ENCODE measurements at places on chromosomes 2 and 18. TPM values are rescaled to one million over a fixed set of nuclear protein-coding genes. Genes with fewer than 3 reads are reported as not detected.
A peak's percentile ranks its signal among the peaks of the same experiment; 100 is the strongest.

GRCh38 chr18:79916546-79917168 is 34.8 kb downstream of the SLC66A2 start:
- H3K27ac ChIP-seq = no peak overlapping the region
- DNase-seq = no peak
- no peaks in the 10 kb centered on the region for H3K27me3 ChIP-seq
- peaks cover 23% of the 10 kb centered on the region for H3K4me1 ChIP-seq
- H3K36me3 ChIP-seq = peaks cover 17% of the 10 kb centered on the region

DNA sequence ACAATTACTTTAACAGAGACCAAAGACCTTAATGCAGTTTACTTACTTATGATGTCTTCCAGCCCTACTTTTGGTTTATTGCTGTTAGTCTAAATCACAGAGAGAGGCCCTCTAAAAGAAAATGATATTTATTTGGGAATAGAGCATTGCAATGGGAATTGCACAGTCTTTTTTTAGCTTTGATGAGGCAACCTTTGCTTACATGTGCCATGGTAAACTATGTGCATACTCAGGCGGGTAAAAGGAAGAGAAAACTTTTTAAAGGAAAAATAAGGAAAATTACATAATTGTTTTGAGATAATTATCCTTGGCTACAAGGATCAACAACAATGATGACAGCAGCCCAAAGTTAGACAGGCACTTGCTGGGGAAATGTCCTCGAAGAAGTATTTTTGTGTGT is 78.6 kb downstream of the EFEMP1 start:
- no peak for DNase-seq
- no peak overlapping the region for H3K27ac ChIP-seq
- H3K4me1 ChIP-seq = no peaks in the 10 kb centered on the region
- no peaks in the 10 kb centered on the region for H3K36me3 ChIP-seq
- no peaks in the 10 kb centered on the region for H3K27me3 ChIP-seq

- H3K27ac ChIP-seq = no peak overlapping the region
- H3K4me1 ChIP-seq = no peaks in the 10 kb centered on the region
- H3K27me3 ChIP-seq = no peaks in the 10 kb centered on the region
- DNase-seq = no peak
- H3K36me3 ChIP-seq = no peaks in the 10 kb centered on the region
- H3K4me3 ChIP-seq = no peak overlapping the region
These were observed 41.6 kb downstream of the LYPD6B start for GRCh38 chr2:149080099-149080498.

DNA sequence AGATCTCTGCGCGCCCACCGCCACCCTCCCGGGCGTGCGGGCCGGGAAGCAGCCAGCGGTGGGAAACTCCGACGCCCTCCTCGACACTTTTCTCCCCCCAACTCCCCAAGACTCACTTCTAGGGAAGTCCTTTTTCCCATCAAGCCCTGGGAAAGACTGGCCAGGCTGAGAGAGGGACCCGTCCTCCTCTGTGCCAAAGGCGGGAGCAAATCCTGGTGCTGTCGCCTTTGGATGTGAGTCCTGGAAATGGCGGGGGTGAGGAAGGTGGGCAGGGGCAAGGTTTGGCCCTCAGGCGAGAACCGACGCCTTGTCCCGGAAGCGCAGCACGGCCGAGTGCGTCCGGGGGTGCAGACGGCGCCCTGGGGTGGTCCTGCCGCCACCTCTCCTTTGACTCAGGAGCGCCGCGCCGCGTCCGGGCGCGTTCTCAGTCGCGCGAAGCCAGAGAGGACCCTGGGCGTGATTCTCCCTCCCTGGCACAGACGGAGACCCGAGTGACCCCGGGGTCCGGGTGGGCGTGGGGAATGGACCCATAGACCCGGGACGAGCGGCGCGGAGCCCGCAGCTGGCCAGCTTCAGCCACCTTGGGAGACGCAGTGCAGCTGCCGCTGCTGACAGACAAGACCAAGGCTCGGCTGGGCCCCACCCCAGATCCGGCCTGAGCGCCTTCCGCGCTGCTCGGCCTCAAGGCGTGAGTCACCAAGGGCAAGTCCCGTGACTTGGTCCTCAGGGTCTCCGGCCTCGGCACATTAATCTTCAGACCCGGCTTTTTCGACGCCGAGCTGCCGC is 3.5 kb upstream of the LBX2 start:
- peaks cover 63% of the 10 kb centered on the region for H3K27me3 ChIP-seq
- DNase-seq = no peak
- peaks cover 68% of the 10 kb centered on the region for H3K4me1 ChIP-seq
- H3K4me3 ChIP-seq = peak overlapping the region; percentile 53
- no peak overlapping the region for H3K27ac ChIP-seq
- peaks cover 18% of the 10 kb centered on the region for H3K36me3 ChIP-seq

GRCh38 chr2:224957540-224958461 is 84.5 kb downstream of the DOCK10 start:
- peaks cover 9% of the 10 kb centered on the region for H3K36me3 ChIP-seq
- peaks cover 28% of the 10 kb centered on the region for H3K4me1 ChIP-seq
- H3K4me3 ChIP-seq = no peak overlapping the region

DNA sequence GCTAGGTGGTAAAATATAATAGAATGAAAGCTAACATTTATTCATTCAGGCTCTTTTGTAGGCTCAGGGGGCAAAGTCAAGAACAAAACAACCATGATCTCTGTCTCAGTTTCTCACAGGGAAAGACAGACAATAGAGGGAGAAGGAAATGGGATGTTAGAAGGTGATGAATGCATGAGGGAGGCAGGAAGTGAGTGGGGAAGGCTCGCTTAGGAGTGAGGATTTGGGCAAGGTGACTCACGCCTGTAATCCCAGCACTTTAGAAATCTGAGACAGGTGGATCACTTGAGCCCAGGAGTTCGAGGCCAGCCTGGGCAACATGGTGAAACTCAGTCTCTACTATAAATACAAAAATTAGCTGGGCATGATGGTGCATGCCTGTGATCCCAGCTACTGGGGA is 88.4 kb downstream of the CTIF start:
- no peak for DNase-seq
- H3K4me1 ChIP-seq = no peaks in the 10 kb centered on the region
- no peaks in the 10 kb centered on the region for H3K36me3 ChIP-seq
- H3K27me3 ChIP-seq = no peaks in the 10 kb centered on the region

Gene STON1
- 1.3 TPM for total RNA-seq

Gene CPO
- not detected for total RNA-seq

Gene CYP27A1
- total RNA-seq = not detected

Gene CFC1
- not detected for total RNA-seq

Gene ITSN2
- total RNA-seq = 75.4 TPM

Gene UGT1A5
- not detected for total RNA-seq

Gene GBX2
- not detected for total RNA-seq

Gene C2orf81
- 2.9 TPM for total RNA-seq

All from CD4-positive, alpha-beta T cell (primary cell).